ENCODE measurements at places on chromosomes 5 and 9.

GRCh38 chr5:138610918-138611677 lies 35.9 kb upstream of the HSPA9 start:
- peak; percentile 48 for DNase-seq

GRCh38 chr9:28848671-28849070 lies 1275.4 kb upstream of the C9orf72 start:
- no peak for DNase-seq

- peak; percentile 95 for DNase-seq
Observed at GRCh38 chr5:97528941-97529340, 345.9 kb upstream of the RIOK2 start.

GRCh38 chr5:153543959-153544470 lies 53.5 kb downstream of the GRIA1 start:
- DNase-seq: no peak

- no peak for DNase-seq
Observed at GRCh38 chr9:89850631-89851325, 246.0 kb downstream of the GADD45G start.

- DNase-seq: peak; percentile 18
Observed at GRCh38 chr9:89278997-89279739, 31.8 kb upstream of the CKS2 start.
